ENCODE measurements at places on chromosomes 7 and 10.

GRCh38 chr7:139901056-139901795 lies 72.2 kb downstream of the TBXAS1 start:
- DNase-seq: no peak

GRCh38 chr7:41996381-41997035 lies 240.5 kb downstream of the GLI3 start:
- DNase-seq: no peak

DNA sequence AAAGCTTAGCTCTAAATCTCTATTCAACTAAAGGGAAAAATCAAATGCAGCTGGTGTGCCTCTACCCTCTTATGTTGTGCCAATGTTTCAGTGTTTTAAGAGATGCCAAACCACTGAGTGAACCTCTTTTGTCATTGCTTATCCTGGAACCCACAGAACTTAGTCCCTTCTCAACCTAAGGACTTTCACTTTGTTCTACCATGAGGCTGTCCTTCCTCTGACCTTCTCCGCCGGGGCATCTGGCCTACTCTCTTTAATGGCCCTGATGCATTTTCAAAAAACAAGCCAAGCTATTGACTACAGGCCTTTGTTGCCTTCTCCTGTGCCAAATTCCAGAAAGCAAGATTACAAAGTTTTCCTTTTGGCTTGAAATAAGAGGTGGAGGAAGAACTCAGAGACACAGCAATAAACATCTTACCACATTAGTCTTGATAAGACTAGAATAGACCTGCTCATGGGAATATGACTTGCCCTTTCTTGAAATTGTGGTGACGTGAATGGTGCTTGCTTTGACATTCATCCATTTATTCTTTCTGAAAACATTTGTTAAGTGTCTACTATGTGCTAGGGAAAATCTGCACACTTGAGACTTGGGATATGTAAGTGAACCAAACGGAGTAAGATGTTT lies 253.2 kb upstream of the SMIM30 start:
- DNase-seq: no peak

DNA sequence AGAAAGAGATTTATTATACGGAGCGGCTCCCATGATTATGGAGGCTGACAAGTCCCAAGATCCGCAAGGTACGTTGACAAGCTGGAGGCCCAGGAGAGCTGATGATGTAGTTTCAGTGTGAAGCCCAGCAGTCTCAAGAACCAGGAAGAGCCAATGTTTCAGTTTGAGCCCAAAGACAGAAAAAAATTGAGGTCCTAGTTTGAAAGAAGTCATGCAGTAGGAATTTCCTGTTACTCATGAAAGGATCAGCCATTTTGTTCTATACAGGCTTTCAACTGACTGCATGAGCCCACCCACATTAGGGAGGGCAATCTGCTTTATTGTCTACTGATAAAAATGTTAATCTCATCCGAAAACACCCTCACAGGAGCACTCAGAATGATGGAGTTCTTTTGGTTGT lies 51.5 kb downstream of the CCDC71L start:
- no peak for DNase-seq

- no peak for DNase-seq
Observed at GRCh38 chr7:50336894-50337703, 32.6 kb downstream of the IKZF1 start.

DNA sequence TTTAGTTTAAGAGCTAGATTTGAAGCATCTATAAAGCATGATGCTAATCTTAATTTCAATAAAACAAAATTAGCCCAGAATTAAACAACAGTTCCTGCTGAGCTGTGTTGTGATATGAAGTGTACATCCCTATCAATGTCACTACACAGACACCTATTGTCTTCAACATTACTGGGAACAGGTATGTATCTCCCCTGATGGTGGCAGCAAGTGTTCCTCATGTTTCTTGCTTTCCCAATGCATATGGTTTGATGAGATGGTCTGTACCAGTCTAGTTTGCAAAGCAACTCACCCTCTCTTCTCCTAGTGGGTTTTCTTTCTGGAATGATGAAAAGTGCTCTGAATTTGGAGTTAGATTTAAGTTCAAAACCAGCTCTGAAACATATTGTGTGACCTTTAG lies 38.1 kb downstream of the TSPAN12 start:
- no peak for DNase-seq

DNA sequence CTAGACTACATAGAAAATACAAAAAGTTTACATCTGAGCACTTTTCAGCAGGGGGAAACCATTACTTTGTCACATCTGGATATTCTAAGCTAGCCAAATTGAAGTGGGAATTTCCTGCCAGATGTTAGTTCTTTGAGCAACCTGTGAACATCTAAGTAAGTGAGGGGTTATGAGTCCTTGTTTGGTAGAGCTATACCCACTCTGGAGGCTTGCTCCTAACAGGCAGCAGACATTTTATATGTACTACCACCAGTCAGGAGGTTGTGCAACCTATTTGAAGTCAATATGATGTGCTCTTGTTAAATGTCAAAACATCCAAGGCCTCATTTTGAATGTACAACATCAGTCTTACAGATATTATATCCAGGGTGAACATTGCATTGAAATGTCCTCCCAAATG lies 143.3 kb upstream of the KAT6B start:
- DNase-seq: no peak

GRCh38 chr7:46741938-46742540 lies 821.0 kb upstream of the IGFBP3 start:
- DNase-seq: no peak

DNA sequence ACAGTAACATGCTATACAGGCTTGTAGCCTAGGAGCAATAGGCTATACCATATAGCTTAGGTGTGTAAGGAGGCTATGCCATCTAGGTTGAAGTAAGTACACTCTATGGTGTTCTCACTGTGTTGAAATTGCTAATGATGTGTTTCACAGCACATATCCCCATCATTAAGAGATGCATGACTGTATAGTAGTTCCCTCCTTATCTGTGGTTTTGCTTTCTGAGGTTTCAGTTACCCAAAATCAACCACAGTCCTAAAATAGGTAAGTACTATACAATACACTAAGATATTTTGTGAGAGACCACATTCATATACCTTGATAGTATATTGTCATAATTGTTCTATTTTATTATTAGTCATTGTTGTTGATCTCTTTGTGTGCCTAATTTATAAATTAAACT lies 12.7 kb downstream of the FZD1 start:
- DNase-seq: no peak

DNA sequence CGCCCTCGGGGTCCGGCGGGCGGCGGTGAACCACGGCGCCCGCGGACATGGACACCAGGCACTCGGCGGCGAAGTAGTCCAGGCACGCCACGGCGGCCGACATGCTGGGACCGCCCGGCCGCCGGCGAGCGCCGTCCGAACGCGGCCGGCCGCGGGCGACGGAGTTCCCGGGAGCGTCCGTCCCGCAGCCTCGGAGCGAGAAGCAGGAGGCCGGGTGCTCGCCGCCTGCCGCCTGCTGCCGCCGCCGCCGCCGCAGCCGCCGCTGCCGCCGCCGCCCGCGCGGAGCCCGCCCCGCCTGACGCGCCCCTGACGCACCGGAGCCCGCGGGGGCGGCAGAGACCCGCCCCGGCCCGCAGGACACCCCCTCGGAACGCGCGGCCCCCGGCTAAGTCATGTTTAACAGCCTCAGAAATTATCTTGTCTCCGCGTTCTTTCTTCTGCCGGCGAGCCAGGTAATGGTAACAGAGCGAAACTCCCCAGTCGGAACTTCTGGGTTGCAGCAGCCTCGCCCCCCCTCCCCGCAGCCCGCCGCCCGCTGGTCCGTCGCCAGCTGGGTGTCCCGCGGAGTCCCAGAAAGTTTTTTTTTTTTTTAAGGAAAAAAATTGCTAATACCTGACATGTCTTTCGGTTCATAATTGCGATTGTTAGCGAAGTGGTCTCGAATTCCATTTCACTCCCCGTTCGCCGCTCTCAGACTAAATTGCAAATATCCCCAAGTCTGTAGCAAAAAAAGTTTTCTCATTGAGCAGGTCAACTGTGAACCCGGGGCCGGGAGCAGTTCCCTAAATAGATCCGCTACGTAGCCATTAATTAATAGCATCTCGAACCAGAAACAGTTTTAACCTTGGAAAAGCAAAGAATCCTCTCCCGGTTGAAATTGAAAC lies at the start of gene KLF14:
TSS of gene KLF14 (minus strand) at position 277 of the 884 bp plus-strand sequence. CDS start at position 103, 174 bp downstream.
- DNase-seq: no peak

DNA sequence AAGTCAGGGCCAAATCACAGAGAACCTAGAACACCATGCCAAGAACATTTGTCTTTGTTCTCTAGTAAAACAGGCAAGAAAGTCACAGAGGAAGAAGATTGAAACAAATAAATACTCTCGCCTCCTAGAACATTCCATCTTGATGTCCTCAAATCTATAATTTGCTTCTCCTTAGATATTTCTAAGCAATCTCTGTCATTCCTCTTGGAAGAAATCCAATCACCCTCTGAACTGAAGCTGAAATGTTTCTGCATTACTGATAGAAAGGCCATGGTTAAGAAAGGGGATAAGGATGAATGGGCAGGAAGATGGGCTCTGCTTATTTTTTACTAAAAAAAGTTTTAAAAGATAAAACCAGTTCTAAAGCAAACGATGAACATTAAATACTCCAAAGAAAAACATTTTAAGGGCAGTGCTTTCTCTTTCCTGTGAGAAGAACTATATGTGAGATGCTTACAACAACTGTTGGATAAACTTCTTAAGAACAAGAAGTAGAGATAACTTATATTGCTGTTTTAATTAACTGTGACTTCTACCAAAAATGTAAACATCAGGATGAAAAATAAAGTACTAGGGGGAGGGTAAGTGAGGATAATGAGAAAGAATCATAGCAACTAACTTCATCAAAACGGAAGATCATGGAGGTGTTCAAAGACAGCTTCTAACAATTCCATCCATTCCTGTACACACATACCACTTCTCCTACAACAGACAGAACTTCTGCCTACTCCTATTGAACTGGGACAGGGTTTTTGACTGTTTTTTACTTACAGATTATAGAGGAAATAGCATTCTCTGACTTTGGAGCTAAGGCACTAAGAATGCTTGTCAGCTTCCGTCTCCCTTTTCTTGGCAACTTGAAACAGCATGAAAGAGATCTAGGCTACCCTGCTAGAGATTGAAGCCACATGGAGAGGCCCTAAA lies 153.0 kb upstream of the LRRTM3 start:
- DNase-seq: no peak

DNA sequence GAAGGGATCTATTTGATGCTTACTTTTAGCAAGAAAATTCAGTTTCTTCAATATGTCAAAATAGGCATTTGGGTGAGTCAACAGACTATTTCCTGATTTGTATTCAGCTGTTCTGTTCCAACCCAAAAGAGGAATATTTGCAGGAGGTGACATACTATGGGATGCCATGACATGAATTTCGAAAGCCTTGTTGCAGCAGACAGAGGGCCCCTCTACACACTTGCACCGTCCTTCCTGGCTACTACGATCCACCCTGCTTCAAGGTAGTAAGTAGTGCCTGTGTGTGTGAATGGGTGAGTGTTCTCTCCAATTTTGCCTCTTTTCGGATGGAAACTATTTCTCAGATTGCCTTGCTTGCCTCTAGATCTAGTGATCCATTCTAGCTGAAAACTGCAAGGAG lies 413.0 kb upstream of the ADARB2 start:
- no peak for DNase-seq

GRCh38 chr10:14173706-14174594 lies 156.8 kb downstream of the FRMD4A start:
- DNase-seq: no peak

DNA sequence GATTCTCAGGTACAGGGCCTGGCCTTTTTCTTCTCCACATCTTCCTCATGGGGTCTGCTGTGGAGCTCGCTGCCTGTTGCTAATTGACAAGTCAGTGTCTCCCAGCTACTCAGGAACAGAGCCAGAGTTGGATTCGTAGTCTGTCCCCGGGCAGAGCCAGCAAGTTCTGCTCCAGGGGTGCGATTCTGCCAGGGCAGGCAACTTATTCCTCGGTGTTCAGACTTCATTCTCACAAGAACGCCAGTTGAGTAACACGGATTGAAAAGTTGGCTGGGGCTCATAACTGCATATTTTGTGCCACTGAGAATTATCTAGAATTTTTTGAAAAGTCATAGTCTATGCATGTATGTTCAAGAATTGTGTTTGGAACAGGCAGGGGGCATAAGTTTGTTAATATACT lies 336.7 kb upstream of the NPVF start:
- no peak for DNase-seq

GRCh38 chr7:128383776-128384175 lies 22.3 kb upstream of the PRRT4 start:
- no peak for DNase-seq

GRCh38 chr7:3309140-3309539 lies 8.1 kb downstream of the SDK1 start:
- DNase-seq: no peak

- DNase-seq: no peak
Observed at GRCh38 chr7:77587272-77587671, 50.2 kb downstream of the PTPN12 start.

DNA sequence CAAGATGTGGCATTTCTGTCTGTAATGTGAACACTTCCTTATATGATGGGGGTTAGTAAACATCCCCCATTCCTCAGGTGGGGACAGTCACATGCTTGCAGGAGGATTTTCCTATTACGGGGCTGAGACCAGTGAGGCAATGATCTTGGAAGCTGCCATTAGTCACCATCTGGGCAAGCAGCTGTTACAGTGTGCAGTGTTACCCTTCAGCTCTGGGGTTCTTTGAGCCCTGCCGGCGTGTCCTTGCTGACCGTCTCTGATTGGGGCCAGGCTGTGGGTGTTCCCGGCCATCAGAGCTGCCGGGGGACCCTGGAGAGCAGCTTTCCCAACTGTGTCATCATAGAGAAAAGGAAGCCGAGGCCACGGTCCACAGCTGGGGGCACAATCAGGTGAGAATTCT lies 126.8 kb upstream of the FAM20C start:
- DNase-seq: no peak

- DNase-seq: no peak
Observed at GRCh38 chr7:136049818-136050461, 72.8 kb upstream of the MTPN start.

GRCh38 chr10:132460071-132460470 lies 63.1 kb downstream of the PWWP2B start:
- DNase-seq: no peak

DNA sequence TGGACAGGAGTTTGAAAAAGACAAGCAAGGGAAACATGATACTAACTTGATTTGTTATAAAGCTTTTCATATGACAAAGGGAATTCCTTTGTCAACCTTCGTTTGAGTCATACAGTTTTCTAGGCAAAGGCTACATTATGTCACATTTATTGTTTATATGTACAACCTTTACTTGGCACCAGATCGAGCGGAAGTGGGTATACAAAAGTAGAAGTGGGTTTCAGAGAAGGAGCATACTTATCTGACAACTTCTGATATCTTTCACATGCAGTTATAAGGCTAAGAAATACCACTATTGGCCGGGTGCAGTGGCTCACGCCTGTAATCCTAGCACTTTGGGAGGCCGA lies 11.0 kb downstream of the STMP1 start:
- no peak for DNase-seq

GRCh38 chr10:62062752-62063512 lies 161.4 kb downstream of the ARID5B start:
- DNase-seq: no peak

- DNase-seq: no peak
Observed at GRCh38 chr7:115009139-115009538, 87.2 kb downstream of the MDFIC start.

DNA sequence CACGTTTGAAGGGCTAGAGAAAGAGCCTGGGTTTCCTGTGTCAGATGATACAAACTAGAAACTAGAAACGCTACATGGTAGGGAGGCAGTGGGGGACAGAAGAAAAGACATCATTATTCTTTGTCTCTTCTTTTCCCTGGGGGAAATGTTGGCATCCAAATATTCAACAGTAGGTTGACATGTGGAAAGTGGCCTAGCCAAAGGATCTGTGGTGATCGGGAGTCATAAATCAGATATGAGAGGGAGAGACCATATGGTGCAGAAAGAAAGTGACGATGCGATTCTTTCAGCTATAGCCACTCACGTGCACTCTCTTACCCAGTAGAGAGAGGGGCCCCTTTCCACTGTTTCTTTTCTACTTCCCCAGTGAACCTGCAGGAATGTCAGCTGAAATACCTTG lies 964.7 kb downstream of the LRMDA start:
- DNase-seq: no peak

Data from NCI-H2029 (cell line).